Stimulated activated CD4-positive, alpha-beta T cell treated with anti-CD3 and anti-CD28 coated beads, TNF-alpha, amount 100 ng/mL, for 1 hour (primary cell): ENCODE measurements at places on chromosomes 2 and 18.

DNA sequence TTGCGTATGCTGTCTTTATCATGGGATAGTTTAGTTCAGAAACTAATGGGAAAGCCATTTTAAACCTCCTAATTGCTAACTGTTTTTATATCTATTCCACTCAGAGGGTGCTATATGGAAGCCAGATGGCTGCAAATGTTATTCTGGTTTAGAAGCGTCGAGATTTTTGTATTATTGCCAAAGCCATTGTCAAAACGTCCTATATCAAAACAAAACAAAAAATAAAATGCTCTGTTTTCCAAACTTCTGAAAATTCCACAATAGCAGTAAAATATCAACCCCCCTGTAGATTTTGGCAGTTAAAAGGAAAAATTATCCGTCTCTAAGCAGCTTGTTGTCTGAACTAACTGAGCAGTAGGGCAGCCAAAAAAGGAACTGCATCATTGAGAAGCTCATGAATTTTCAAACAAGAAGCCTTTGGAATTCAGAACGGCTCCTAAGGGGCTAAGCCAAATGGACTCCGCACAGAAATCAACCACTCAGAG, 195.4 kb upstream of the CWC22 start:
- no peak for DNase-seq

- no peak for DNase-seq
These were observed 969.1 kb upstream of the CDH2 start for GRCh38 chr18:29146068-29146467.

DNA sequence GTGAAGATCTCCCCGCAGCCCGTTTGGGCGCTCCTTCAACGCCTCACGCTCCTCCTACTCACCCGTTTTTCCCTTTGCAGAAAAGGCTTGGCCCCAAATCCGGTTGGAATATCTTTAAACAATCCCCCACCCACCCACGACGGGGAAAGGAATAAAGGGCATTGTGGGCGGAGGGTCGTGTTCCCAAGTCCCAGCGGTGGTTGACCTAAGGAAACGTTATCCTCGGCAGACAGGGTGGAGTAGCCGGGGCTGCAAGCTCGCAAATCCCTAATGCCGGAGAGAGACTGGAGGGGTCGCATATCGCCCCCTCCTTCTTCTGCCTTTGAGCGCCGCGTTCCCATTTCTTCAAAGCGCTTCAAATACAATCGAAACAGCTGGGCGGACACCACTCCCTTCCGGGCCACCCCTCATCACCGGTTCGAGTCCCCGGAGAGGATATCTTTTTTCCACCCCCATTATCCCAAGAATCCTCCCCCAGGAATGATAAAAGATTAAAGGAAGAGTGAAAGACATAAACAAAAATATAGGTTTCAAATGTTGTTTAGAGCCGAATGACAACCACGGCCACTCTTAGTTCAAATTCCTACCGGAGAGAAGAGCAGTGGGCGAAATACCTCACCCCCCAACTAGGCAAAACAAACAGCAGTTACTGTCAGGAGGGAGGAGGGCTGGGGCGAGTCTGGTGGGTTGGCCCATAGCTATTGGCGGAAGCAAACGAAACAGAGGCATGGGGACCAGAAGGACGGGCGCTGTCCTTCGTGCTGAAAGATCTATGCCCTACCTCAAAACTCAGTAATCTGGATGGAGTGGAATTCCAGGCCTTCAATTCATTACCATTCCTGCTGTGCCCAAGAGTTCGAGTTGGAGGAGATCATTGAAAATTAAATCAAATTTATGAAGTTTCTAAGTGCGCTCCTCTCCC, 2.8 kb upstream of the GAD1 start:
- no peak for DNase-seq

- DNase-seq: no peak
These were observed 181.0 kb downstream of the CDH2 start for GRCh38 chr18:27995770-27996502.

DNA sequence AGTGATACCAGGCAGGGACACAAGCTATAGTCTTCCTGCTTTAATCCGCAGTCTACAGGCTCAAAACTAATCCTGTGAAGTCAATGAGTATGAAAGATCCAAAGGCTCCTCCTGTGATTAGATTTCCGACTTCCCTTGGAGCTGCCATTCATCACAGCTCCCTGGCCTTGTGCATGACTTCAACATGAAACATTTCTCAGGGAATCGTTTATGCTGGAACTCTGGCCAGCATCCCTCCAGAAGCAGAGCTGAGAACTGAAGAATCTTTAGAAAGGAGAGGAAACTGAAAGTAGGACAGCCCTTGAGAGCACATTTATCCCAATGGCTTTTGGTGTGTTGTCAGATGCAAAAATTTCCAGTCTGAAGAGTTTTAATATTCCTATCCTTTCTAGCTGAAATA, 84.3 kb upstream of the SESTD1 start:
- no peak for DNase-seq

DNA sequence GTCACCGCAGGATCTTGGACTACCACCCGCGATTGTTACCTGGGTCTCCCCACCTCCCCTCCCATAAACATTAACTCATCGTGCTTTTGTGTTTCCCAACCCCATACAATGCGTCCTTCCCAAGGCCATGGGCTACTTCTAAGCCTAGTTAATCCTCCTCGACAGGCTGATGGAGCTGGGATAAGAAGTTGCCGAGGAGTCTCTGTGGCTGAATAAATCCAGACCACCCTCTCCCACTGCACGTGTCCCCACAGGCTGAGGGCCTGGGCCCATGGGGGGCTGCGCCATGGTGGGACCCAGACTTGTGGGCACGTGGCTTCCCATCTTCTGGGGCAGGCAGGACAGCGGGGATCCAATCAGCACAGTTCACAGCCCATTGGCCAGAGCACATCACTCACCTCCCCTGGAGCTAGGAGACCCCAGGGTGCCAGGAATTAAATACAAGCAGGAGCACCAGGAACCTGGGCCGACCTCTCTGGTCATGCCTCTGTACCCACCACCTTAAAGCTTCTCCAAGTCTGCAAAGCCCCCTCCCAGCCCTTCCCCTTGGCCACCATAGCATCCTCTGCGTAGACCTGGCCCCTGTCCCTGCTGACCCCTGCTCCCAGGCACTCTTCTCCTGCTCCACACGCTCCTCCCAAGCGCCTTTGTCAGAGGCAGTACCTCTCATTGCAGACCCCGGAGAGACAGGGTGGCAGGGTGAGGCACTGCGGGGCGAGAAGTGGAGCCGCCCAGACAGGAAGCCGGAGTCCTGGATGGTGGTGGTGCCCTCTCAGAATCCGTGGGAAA, 51.0 kb upstream of the ID2 start:
- no peak for DNase-seq

GRCh38 chr2:2050446-2050845, 280.6 kb downstream of the MYT1L start:
- no peak for DNase-seq

DNA sequence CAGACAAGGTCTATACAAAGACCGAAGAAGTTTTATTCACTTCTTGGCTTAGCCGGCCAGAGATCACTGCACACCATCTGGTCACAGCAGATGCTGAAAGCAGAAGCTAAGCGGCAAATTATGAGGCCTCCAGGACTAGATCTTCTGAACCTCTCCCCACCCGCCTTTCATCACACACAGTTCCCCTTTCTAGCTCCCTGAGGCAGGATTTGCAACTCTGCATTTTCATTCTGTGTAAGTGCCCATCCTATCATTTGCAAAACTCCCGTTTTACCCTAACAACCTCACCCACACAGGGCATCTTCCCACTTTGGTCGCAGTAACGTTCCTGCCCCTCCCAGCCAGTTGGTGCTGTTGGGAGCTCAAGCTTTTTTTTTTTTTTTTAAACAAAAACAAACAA, 3.1 kb upstream of the MOB1A start:
- DNase-seq: no peak

GRCh38 chr2:127014224-127014623, 92.7 kb downstream of the BIN1 start:
- DNase-seq: no peak

- DNase-seq: no peak
These were observed 561.1 kb upstream of the SETBP1 start for GRCh38 chr18:44119607-44120006.

DNA sequence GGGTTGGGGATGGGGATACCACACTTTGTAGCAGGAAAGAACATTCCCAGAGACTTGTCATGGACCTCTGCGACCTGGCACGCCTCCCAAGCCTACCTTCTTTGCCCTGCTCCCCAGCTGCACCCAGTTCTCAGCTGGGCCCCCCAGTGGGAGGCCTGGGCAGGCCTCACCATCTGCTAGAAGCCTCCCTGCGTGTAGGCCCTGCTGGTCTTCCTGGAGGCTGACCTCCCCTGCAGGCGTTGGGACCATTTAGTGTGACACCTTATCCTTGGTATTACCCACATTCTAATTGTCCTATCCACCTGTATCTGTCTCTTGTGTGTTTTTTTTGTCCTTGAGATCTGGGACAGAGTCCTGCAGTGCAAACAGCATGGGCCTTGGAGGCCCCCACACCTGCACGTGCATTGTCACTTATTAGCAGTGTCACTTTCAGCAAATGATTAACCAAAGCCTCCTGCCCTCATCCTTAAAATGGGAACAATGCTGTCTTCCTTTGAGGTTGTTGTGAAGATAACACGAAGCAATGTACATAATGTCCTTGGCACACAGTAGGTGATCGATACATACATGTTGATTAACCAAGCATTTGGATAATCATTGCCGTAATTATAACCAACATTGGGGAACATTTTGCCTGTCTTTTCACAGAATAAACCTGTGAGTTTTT, 77.2 kb downstream of the LIPG start:
- DNase-seq: no peak

DNA sequence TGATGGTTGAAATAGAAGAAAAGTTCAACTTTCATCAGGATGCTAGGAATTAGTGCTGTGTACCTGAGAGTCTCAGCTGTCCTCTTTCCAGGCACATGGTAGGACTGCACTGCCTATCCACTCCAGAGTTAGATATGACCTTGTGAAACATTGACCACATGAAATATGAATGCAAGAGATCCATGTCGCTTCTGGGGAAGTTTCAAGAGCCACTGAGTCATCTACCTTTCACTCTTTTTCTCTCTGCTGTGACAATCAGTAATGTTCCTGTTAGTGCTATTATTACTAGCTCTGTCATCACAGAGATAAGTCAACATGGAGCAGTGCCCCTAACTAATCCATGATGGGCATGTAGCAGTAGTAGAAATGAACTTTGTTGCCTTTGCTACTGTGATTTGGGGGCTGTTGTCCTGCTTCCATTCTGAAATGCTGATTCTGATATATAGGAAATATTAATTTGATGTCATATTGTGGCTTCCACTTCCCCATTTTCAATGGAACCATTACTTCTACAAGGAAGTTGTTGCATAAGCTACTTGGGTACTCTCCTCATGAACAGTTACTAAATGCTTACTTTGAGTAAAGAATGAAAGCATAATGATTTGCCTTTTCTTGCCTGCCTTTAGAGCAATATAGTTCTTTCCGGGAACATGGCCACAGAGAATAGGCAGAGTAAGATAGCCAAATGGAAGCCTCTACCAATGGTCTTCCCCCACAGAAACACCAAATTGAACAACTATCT, 192.8 kb upstream of the ZNF521 start:
- no peak for DNase-seq

DNA sequence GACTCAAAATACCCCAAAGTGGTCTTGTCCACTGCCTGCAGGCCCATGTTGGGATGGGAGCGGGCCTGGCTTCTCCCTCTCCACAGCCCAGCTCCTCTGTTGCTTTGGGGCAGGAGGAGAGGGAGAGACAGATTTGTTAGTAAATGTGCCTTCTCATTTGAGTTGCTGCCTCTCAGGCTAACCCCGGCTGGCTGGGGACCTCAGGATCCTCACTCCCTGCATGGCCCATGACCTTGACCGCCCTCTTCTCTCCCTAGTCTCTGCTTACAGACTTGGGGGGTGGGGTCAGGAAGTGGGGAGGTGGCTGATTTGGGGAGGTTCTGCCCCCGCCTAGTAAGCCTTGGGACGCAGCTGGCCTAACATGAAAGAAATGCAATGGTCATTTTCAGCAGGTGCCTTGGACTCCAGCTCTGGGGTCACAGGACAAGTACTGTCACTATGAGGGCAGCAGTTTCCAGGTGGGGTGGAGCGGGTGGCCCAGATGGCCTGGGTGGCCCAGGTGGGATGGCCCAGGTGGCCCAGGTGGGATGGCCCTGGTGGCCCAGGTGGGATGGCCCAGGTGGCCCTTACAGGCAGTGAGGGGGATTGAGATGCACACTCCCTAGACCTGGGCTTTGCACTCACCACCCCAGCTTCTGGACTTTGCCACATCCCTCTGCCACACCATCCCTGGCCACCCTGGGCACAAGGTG, 24.1 kb downstream of the HJURP start:
- DNase-seq: no peak

- no peak for DNase-seq
These were observed 60.1 kb downstream of the ABCG8 start for GRCh38 chr2:43898838-43899346.

GRCh38 chr2:149388120-149388816, 57.9 kb downstream of the LYPD6 start:
- DNase-seq: no peak

DNA sequence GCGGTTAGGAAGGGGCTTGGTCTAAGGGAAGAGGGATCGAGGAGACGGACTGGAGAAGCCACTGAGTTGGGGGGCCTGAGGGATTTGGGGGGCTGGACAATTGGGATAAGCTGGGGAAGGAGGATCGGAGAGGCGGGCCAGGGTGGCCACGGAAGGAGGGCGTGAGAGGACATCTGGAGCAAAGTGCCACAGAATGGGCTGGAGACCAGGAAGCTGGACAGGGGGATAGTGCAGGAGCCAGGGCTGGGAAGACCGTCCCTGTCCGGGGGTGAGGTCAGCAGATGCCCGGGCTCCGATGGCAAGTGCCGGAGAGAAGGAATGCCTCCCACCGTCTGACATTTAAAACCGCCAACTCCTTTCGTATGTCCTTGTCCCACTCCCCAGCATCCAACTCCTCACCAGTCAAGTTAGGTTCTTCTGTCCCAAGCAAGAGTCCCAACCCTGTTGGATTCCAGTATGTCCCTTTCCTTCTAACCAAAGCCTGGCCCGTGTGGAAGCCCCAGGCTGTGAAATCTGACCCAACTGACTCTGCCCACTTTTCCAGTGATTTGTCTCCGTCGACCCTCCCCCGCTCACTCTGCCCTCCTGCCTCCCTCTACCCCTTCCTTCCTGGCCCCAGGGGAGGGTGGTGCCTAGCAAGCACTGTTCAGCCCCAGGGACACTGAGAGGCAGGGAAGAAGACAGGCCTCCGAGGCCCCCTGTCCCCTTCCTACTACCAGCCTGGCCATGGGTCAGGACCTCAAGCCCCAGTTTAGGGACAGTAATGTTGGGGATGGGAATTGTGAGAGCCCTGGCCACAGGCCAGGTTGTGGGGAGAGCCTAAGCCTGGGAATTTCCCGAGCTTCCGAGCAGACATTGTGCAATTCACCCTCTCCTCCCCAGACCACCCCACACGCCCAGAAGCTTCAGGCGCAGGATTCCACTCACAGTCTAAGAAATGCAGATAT, 31.5 kb upstream of the TMBIM1 start:
- DNase-seq: no peak

DNA sequence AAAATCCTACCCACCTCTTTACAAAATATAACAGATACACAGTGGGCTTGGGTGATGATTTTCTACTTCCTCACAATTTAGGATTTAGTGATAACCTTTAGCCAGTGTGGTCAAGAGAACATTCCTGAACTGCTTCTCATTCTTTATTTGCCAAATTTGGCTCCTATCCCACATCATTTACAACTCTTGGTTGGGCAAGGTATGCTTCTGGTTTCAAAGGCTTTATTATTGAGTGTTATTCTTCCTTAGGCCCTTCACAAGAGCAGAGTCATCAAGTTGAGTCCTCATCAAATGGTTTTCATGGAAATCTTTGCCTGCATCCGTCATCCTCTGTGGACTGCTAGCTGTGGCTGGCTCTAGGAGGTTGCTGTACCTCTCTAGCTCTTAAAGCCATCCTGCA, 472.0 kb upstream of the ETAA1 start:
- no peak for DNase-seq

GRCh38 chr2:9832586-9832985, 10.7 kb upstream of the TAF1B start:
- no peak for DNase-seq

GRCh38 chr18:74897971-74898657, 300.4 kb downstream of the ZNF407 start:
- no peak for DNase-seq
